ENCODE measurements at places on chromosomes 2 and 18. TPM values are rescaled to one million over a fixed set of nuclear protein-coding genes. Genes with fewer than 3 reads are reported as not detected.
A peak's percentile ranks its signal among the peaks of the same experiment; 100 is the strongest.

DNA sequence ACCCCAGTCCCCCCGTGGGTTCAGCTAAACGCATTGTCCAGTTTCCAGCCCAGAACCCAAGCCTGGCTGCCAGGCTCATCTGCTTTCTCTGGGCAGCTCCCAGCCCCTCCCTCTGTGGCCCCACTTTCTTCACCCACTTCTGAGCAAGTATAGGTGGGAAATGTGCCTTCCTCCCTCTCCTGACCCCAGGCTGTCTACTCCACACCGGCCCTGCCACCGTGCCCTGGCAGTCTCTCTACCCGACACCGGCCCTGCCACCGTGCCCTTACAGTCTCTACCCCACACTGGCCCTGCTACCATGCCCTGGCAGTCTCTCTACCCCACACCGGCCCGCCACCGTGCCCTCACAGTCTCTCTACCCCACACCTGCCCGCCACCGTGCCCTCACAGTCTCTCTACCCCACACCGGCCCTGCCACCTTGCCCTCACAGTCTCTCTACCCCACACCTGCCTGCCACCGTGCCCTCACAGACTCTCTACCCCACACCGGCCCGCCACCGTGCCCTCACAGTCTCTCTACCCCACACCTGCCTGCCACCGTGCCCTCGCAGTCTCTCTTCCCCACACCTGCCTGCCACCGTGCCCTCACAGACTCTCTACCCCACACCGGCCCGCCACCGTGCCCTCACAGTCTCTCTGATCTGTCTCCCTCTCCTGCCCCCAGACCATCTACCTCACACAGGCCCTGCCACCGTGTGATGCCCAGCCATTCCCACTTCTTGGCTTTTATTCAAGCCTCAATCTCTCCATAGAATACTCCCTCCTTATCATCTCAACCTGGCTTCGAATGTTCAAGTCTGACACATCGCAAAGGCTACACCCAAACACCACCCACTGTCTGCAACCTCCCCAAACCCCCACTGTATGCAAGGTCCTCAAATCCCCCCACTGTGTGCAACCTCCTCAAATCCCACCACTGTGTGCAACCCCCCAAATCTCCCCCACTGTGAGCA lies 108.9 kb downstream of the TPO start:
- no peak for DNase-seq

DNA sequence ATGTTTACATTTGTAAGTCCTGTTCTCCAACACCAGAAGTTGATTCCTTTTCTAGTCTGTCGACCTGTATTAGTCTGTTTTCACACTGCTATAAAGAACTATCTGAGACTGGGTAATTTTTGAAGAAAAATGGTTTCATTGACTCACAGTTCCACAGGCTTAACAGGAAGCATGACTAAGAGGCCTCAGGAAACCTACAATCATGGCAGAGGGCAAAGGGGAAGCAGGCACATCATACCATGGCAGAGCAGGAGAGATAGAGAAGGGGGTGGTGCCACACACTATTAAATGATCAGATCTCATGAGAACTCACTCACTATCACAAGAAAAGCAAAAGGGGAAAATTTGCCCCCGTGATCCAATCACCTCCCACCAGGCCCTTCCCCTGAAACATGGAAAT lies 112.8 kb upstream of the MAP3K20 start:
- DNase-seq, result peak; percentile 45

- no peak for DNase-seq
Observed at GRCh38 chr18:57657542-57657941, 35.9 kb upstream of the NARS1 start.

The RNU2-63P gene
- total RNA-seq, result 7.6 TPM

The RBM44 gene
- total RNA-seq, result 0.52 TPM

Data from activated CD8-positive, alpha-beta T cell treated with anti-CD3 and anti-CD28 coated beads for 36 hours (primary cell).